ENCODE measurements at places on chromosomes 7 and 10.

- peak; percentile 44 for DNase-seq
These were observed at the start of gene GSTO1 for GRCh38 chr10:104254493-104255310. GSTO1 (plus strand) TSS chr10:104254892; CDS start chr10:104254929, 37 bp downstream.

GRCh38 chr7:98211676-98212531, 665 bp downstream of the BHLHA15 start:
- no peak for DNase-seq

- no peak for DNase-seq
These were observed 13.4 kb downstream of the FEZF1 start for GRCh38 chr7:122291189-122291588.

GRCh38 chr10:814536-815302, 116.8 kb downstream of the LARP4B start:
- DNase-seq = no peak

GRCh38 chr10:103427866-103428265, 24.3 kb downstream of the CALHM2 start:
- DNase-seq = no peak

GRCh38 chr10:27252267-27253000, 11.8 kb upstream of the ACBD5 start:
- DNase-seq = peak; percentile 44

DNA sequence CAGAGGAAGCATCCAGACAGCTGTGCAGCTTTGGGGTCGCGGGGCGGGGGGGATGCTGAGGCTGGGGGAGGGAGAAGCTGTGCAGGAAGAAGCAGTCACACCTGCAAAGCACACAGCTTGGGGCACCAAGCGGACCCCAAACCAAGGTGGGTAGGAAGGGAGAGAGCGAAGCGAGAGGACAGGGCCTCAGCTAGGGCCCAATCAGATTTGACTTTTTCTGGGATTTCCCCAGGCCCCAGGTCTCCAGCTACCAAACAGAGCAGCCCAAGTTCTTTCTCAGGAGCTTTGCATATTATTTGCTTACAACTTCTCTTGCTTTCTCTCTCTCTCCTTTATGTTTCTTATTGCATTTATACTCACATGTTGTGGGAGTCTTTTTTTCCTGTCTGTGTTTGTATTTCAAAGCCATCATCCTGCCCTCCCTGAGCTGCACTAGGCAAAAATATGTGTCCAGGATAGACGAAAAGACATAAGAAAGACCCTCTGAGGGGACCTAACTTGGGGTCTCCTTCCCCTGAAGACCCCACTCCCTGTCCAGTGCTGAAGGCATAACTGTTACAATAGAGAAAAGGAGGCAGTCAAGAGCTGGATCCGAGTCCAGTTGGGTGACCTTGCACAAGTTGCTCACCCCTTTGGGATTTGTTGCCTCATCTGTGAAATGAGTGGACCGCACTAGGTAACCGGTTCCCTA, 50.6 kb upstream of the SMNDC1 start:
- DNase-seq = no peak

- DNase-seq = no peak
These were observed 10.7 kb upstream of the SPAG6 start for GRCh38 chr10:22334414-22335172.

GRCh38 chr10:106765241-106765754, 399.2 kb downstream of the SORCS1 start:
- no peak for DNase-seq

DNA sequence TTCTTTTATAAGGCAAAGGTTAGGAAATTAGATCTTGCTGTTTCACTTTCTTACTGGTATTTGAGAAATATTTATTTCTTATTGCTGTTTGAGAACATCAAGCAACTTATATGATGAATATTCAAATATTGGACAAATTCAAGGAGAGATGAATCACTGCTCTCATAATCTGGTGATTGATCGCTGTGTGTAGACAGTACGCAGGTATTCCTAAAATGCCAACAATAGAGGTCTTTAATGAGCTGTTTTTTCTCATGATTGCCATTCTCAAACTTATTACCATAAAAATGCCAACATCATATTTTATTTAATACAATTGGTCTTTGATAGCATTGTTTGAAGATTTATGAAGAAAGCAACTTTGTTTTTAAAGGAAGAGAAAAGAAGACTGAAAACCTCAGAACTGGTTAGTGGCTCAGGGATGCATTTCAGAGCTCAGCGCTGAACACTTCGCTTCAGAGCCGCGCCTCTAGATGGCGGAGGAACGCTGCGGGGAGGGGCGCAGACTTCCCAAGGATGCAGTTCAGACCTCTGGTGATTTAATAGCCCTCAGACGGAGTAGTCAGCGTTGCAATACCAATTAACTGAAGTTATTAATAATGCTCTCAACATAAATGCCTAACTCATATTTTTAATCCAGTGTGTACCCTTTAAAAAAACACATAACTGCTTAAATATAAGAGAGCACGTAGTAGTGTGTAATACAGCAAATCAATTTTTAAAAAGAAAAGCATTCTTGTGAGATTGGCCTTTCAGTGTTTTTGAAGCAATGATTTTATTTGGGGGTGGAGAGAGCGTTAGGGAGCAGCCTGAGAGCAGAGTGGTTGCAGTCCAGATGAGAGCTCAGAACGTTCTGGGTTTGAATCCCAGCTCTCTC, 38.5 kb upstream of the STEAP4 start:
- DNase-seq = peak; percentile 42

GRCh38 chr7:105136221-105136620, 122.2 kb downstream of the KMT2E start:
- DNase-seq = peak; percentile 56

DNA sequence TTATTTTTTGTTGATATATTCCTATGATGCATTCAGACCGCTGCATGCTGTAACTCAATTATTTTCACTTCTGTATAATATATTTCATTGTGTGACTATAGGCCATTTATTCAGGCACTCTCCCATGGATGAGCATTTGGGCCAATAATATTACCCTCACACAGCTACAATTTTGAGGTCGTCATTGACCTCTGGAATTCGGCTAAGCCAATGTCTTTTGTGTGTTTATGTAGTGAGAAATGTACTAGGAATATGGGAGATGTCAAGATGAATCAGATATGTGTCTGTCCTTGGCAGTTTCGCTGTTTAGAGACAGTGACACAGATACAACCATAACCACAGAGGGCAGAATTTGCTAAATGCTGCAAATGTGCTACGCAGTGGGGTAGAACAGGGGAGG, 474.2 kb downstream of the ADRA2A start:
- DNase-seq = no peak

DNA sequence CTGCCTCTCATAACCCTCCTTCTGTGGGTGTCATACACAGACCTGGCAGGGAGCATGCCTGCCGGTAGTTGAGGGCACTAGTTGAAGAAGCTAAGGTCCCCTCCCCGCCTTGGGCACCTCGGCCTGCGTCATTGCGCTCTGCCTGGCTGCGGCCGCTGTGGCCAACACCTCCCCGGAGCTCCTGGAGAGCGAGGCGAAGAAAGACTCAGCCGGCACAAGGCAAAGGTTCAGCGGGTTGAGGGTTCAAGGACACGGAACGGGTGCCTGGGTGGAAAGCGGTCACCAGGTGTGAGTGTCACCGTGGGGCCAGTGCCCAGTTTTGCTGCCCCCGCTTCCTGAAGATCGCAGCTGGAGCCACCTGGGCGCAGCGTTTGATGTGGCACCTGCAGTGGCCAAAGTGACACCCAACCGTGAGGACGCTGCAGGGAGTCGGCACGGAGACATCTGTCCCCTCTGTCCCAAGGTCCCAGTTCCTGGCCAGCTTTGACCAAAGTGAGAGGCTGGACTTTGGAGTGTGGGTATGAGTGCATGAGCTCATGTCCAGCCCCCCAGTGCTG, 14.8 kb upstream of the ZNF735 start:
- no peak for DNase-seq

DNA sequence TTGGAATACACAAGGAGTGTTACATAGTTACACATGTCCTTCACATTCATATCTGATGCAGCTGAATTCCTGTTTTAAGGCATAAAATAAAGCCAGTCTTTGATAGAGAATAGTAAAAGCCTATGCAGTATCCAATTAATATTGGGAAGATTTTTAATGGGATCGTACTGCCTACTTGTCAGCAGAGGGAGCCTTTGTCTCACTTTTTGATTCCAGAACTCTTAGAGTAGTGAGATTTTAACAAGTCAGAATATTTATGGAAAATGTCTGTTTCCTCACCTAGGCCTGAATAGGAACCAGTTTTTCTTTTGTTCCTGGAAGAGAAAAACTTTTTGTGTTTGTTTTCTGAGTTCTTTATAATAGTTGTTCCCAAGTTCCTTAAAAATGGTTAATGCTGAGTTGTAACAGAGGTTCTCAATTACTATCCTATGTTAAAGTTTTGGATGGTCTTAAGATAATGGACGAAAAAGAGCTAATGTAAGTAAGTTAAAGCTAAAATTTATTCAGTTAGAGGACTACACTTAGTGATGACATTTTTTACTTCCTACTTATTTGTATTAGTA, 114.0 kb downstream of the BBS9 start:
- peak; percentile 46 for DNase-seq

- DNase-seq = no peak
These were observed 1.3 kb downstream of the ZNF775 start for GRCh38 chr7:150380463-150380862.

- DNase-seq = no peak
These were observed 4.9 kb downstream of the ACADSB start for GRCh38 chr10:123013456-123014419.

- no peak for DNase-seq
These were observed 127.5 kb downstream of the COL28A1 start for GRCh38 chr7:7408001-7408770.

- DNase-seq = no peak
These were observed 60.2 kb downstream of the ADRA2A start for GRCh38 chr10:111137007-111137406.

GRCh38 chr7:53351681-53352080, 316.2 kb downstream of the POM121L12 start:
- no peak for DNase-seq

DNA sequence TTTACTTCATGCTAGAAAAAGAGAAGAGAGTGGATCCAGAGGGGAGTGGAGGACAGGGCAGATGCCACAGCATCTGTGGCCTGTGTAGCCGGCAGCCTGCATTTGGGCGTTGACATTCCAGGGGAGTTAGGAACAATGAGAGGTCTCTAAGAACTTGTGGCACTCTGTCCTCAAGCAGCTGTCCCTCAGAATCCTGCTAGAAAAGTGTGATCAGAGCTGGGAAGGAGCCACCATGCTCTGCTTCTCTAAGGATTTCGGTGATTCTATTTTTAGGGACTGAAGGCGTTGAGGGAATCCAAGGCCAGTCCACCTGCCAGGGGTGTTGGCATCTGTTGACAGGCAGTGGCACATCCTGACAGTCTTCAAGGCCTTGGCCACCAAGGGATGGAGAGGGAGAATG, 7.6 kb downstream of the LRIT2 start:
- DNase-seq = no peak

DNA sequence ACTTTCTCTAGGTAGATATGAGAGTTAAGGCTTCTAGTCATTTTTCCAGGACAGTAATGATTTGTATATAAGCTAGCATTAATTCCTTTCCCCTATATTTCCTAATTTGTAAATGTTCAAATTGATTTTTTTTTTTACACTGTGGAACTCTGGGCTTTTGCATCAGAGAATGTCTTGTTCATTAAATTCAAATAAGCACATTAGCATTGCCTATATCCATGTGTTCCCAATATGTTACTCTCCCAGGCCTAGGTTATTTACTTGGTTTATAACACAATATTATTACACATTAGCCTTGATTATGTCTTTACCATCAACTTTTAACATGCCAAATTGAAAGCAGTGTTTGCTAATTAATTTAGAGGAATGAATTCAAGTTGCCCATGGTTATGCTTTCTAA, 83.4 kb upstream of the SAMD8 start:
- DNase-seq = no peak

- DNase-seq = no peak
These were observed 28.8 kb downstream of the STN1 start for GRCh38 chr10:103889121-103889720.

DNA sequence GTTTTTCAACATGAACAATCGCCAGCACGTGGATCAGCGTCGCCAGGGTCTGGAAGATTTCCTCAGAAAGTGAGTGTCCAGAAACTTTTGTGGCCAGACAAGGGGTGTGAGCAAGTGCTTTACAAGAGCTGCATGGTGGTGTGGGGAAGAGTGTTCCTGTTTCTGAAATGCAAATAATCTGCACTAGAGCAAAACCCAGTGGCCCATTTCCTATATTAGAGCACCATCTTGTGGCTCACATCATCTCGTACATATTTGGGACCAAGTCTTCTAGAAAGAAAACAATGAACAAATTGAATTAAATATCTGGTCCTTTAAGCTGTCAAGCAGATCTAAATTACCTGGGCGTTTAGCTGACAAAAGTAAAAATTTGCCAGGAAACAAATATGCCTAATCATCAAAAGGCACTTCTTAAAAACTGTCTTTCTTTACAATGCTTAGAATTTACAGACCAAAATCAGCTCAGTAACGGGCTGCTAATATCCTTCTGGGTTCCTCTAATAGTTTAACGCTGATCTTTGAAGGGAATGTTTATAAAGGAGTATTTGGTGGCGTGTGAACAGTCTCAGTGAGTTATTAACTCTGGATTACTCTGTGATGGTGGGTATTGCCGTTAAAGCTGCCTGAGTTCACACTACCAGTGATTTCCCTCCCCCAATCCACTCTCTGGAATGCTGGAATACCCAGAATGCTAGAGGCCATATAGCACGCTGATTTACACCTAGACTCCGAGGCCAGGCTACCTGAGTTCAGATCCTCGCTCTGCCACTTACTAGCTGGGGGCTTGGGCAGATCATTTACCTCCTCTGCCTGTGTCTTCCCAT, 73.6 kb downstream of the SNX10 start:
- DNase-seq = peak; percentile 79

Measured in kidney capillary endothelial cell (primary cell).